ENCODE measurements at places on chromosomes 6 and 20.

DNA sequence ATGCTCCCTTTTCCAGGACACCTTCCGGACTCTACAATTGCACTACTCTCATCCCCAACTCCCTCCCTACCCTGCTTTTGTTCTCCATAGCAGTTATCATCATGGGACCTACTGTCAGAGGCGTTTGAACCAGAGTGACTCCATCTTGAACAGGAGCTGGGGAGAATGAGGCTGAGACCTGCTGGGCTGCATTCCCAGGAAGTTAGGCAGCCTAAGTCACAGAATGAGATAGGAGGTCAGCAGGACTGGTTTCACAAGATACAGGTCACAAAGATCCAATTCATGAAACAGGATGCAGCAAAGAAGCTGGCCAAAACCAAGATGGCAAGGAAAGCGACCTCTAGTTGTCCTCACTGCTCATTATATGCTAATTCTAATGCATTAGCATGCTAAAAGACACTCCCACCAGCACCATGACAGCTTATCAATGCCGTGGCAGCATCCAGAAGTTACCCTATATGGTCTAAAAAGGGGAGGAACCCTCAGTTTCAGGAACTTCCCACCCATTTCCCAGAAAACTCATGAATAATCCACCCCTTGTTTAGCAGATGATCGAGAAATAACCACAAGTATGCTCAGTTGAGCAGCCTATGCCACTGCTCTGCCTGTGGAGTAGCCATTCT is 15.6 kb downstream of the SLC13A3 start:
- DNase-seq, result peak; percentile 30

GRCh38 chr20:47309806-47310426 is 46.6 kb downstream of the ZMYND8 start:
- DNase-seq, result no peak

DNA sequence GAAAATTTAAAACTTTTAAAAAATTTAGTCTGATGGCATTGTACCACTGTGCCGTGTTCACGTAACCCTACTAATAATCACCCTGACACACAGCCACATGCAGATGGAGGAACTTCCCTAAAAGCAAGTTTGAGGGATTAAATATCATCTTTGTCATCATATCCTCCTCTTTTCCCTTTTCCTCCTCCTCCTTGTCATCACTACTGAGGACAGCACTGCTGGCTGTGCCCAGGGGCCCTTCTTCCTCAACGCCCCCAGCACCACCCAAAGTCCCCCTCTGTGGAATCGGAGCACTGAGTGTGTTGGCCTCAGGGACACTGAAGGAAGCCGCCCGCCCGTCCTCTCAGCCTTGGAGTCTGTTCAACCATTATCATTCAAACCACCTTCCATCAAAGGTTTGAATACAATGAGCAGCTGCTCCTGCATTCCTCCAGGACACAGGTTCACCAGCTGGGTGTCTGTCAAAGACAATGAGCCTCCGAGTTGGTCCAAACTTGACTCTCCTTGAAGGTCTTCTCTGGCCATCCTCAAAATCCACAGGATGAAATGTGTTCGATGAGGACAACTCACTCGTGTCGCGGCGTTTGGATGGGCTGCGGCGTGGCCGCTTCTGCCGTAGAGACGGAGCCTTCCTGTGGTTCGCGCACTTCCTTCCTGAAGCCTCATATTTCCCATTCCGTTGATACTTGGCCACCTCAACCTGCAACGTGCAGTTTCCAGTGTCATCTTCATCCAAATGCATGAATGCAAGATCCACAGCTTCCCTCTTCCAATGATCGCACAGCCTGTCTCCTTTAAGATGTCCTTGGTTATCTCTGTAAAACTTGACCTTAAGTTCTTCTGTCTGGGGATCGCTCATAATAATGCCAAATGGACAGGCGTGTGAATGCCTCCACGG is 23.3 kb downstream of the NQO2 start:
- DNase-seq, result no peak

GRCh38 chr6:156160007-156160794 is 617.0 kb upstream of the ARID1B start:
- no peak for DNase-seq

- DNase-seq, result no peak
Measured at GRCh38 chr6:107652526-107653182, 162.7 kb downstream of the SOBP start.

- DNase-seq, result no peak
Measured at GRCh38 chr20:11305406-11305805, 612.3 kb upstream of the BTBD3 start.

DNA sequence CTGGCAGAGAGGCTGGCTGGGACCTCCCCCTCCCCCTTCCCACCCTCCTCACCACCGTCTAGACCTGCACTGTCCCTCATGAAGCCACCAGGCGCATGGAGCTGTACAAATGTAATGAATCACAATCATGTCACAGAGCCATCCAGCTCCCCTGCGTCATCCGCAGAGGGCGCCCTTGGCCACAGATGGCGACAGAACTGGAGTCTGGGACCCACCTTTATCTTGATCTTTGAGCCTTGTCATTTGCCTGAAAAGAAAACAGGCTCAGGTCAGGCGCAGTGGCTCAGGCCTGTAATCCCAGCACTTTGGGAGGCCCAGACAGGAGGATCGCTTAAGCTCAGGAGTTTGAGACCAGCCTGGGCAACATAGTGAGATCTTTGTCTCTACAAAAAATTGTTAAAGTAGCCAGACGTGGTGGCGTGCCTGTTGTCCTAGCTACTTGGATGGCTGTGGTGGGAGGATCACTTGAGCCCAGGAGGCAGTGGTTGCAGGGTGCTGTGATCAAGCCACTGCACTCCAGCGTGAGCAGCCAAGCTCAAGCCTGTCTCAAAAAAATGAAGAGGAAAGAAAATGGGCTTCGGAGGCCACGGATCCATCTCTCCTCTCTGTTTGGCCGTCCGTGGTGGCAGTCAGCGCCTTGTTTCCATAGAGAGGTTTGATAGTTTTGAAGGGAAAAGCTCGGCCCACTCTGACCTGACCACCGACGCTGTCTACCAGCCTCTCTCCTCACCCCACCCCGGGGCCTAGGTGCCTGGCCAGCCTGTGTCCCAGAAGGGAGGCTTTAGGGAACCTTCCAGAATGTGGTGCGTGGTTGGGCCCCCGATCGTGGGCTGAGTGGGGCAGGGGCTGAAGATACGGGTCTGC is 6.2 kb downstream of the COL9A3 start:
- DNase-seq, result peak; percentile 57

DNA sequence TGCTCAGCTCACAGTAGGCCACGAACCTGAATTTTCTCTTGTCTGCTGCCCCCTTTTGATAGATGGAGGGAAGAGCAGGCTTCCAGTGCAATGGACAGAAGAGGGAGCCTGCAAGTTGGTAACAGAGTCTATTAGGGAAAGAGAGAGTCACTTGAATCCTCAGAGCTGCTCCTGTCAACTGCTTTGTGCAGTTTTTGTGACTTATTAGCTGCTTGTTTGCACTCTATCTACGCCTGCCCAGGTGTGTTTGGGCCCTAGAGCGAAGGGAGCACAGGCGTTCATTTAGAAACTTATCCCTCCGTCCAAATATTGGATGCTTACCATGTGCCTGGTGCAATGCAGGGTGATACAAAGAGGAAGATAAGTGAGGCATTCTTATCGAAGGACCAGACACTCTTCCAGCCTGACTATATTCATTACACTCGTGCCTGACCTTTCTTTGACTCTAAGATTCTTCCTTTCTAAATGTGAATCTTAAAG is 11.6 kb upstream of the SLC2A12 start:
- DNase-seq, result no peak

DNA sequence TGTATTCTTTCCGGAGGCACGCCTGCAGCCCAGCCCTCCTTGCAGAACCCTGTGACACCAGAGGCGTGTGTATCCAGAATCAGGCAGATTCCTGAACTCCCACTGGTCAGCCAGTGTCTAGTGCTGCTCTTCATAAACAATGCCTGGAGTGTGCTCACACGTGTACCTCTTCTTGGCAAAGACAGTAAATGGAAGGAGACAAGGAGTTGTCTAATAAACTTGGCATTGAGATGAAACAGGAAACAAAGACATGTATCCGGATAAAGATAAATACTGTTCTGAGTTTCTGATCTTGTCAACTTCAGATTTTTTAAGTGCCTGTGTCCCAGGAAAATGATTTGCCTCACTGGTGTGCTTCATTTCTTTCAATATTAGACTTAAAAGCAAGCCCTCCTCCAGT is 1.7 kb downstream of the RPS6KA2 start:
- DNase-seq, result no peak

DNA sequence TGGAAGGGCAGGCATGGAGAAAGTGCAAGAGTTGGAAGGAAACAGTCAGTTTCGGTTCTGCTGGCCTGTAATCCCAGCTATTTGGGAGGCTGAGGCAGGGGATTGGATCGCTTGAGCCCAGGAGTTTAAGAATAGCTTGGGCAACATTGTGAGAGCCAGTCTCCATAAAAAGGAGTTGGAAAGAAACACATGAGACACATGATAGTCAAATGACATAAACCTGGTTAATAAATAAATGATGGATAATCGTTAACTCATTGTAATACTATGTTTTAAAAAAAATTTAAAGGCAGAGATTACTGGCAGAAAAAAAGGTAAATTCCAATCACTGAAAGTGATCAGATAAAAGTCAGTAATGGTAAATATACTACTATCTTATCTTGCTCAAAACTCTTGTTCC is 37.2 kb upstream of the PHACTR1 start:
- DNase-seq, result no peak

DNA sequence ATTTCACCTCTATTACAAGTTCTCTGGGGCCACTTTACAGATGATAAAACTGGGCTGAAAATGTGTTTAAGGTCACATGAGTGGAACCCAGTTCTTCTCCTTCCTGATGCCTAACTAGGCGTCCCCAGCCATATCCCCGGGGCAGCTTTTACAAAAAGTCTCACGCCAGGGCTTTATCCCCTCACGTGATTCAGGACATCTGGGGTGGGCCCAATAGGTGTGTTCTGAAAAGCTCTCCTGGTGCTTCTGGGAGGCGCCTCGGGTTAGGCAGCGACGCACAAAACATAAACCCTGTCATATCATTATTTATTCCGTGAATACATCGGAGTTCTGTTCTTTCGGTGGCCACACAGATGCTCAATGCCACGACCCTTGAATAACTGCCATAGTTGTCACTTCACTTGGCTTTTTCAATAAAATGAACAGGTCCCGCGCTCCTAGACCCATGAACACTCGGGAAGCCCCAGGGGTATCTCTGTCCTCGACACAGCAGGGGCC is 32.1 kb downstream of the SF3B5 start:
- DNase-seq, result no peak

- no peak for DNase-seq
Measured at GRCh38 chr20:58892932-58893224, 40.4 kb downstream of the GNAS start.

DNA sequence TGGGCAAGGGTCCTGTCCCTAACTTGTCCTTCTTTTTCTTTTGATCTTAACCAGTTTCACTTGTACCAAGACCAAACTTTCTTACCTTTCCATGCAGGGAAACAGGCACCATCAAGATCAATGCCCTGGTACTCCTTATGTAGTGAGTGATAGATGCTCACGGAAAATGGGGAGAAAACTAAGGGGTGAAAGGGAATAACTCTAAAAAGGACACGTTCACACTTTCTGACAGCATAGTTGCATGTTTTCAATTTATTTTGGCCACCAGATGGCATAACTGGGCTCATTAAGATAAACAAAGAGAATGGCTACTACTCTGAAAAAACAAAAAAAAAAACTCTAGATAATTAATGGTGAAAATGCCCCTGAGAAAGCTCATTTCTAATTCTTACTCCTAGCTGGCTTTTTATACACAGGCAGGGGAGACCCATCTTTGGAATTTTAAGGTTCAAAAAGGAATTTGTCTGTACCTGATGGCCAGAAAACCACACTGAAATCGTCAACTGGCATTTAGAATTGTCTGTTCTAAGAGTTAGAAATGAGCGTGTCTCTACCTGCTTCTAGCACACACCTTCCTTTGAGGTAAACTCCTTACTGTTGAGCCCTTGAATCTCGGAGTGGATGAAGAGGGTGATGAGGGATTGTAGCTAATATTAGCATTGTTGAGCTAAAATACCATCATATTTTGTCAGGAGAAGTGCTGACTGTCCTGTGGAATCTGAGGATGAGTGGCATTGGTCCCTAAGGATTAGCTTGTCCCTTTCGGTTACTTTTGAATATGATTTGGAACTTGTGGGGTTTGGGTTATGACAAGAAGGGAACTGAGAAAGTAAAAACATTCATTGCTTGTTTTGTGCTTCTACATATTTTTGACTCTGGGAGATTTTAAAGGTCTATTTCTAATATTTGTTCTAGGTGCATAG is 62.2 kb upstream of the DDR1 start:
- no peak for DNase-seq

GRCh38 chr6:149065121-149065520 is 252.4 kb upstream of the TAB2 start:
- DNase-seq, result no peak

DNA sequence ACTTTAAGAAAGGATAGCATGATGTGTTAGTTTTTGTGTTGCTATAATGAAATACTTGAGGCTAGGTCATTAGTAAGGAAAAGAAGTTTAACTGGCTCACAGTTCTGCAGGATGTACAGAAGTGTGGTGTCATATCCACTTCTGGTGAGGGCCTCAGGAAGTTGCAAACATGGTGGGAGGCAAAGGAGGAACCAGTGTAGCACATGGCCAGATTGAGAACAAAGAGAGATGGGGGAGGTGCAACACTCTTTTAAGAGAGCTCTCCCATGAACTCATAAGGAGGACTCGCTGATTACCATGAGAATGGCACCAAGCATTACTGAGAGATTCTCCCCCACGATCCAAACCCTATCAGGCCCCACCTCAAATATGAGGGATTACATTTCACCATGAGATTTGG is 265.4 kb downstream of the RIMS1 start:
- no peak for DNase-seq

DNA sequence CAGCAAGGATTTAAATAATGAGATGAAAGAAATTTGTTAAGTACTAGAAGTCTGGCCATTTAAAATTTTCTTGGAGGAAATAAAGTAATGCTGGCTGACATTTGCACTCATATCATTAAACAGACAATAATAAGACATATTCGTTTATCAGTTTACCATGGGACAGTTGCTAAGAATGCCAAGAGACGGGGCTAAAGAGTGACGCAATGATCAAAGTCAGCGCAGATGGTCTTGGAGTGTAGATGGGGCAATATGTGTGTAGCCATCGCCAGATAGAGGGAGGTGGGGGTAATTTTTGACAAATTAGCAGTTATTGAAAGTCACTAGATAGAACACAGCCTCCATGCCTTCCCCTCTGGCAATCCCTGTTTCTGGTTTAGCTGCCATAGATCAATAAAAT is 413.2 kb upstream of the JAG1 start:
- no peak for DNase-seq

GRCh38 chr6:7461416-7461815 is 71.8 kb downstream of the RIOK1 start:
- no peak for DNase-seq

DNA sequence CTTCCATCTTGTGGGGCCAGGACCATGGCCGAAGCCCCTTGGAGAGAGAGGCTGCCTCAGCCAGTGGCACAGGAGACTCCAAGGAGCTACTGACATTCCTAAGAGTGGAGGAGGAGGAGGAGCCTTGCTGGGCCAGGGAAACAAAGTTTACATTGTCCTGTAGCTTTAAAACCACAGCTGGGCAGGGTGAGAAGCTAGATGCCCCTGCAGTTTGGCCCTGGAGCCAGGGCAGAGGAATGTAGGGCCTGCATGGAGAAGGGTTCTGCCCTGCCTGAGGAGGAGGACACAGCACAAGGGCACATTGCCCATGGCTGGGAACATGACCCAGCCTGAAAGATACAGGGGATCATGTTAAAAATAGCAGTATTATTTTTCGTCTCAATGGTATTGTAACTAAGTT is 37.4 kb downstream of the PLCG1 start:
- DNase-seq, result no peak

Data from H1 (cell line).